NCI-H460 (cell line): ENCODE measurements at places on chromosomes 5 and 9. TPM values are rescaled to one million over a fixed set of nuclear protein-coding genes. Genes with fewer than 3 reads are reported as not detected.
A peak's percentile ranks its signal among the peaks of the same experiment; 100 is the strongest.

The SPINK6 gene
- total RNA-seq: 0.52 and 0.59 TPM in 2 replicates

DNA sequence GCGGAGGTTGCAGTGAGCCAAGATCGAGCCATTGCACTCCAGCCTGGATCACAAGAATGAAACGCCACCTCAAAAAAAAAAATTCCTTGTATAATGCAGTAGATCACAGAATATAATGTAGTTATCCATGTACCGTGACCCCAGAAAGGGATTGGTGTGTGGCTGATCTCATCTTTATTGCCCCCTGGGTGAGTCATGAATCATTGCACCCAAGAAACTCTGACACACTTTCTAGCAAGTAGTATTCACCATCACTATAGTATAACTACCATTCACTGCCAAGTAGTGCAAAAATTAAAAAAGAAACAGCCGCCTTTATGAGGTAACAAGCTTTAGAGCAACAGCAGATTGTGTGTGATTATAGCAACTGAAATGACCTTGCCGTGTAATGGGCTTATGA, 23.7 kb upstream of the ANKH start:
- no peak for DNase-seq

DNA sequence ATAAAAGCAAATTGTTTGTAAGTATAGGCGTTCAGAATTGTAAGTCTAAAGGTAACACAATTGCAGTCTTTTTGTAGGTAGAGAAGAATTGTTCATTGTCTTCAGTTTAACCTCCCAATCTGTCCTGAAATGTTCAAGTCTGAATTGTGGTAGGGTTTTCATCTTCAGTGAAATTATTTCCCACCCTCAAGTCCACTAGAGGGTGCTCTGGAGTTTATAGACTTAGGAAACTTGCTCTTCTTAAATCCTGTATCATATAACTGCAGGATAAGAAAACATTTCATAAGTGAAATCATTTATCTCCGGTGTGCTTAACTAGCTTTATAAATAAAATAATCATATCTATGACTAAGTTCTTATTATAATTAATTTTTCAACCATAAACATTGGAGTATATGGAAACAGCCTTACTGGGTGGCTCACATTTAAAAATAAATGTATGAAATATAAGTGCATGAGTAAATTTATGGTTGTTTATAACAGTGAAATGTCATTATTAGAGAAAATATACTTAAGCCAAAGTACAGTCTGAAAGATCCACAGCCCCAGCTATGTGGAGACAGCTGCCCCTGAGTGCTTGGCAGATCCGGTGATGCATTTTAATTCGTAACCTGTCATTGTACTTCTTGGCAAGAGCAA, 182.4 kb upstream of the OTULINL start:
- peak; percentile 49 for DNase-seq

- DNase-seq: no peak
Observed at GRCh38 chr9:112093147-112093869, 81.8 kb downstream of the SUSD1 start.

- no peak for DNase-seq
Observed at GRCh38 chr9:128798896-128799295, 11.8 kb downstream of the TBC1D13 start.

GRCh38 chr5:154244476-154244875, 53.9 kb downstream of the GALNT10 start:
- no peak for DNase-seq
